Activated CD4-positive, alpha-beta T cell treated with anti-CD3 and anti-CD28 coated beads, Interleukin-2, amount 10 ng/mL, durations not matched to agents 7 days and 5 days (primary cell): ENCODE measurements at places on chromosomes 5 and 9. TPM values are rescaled to one million over a fixed set of nuclear protein-coding genes. Genes with fewer than 3 reads are reported as not detected.

GALNT10 gene
- 47.2 TPM for total RNA-seq

GRCh38 chr5:79183011-79183410 lies 52.9 kb upstream of the JMY start:
- DNase-seq = no peak

DNA sequence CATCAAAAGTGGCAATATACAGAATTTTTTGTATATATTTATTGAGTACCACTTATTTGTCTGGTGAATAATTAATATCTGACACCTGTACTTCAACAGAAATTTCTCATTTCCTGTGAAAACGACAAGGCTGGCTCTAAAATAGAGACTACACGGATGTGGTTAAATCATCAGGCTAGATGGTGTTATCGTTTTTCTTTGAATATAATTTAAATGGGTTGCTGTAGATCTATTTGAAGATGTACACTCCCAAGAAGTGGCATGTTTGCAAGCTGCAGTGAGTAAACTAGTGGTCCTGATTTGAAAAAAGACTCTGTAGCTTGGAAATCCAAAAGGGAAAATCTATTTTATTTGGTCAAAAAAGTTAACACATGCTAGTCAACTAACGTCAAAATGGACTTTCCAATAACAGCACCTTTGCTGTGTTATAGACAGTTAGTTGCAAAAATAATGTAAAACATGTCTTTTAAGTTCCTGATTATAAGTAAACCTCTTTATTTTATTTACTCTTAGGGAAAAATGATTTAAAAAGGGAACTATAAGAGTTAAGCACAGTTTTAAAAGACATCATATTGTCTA lies 13.8 kb downstream of the ST8SIA4 start:
- DNase-seq = peak; percentile 31

DNA sequence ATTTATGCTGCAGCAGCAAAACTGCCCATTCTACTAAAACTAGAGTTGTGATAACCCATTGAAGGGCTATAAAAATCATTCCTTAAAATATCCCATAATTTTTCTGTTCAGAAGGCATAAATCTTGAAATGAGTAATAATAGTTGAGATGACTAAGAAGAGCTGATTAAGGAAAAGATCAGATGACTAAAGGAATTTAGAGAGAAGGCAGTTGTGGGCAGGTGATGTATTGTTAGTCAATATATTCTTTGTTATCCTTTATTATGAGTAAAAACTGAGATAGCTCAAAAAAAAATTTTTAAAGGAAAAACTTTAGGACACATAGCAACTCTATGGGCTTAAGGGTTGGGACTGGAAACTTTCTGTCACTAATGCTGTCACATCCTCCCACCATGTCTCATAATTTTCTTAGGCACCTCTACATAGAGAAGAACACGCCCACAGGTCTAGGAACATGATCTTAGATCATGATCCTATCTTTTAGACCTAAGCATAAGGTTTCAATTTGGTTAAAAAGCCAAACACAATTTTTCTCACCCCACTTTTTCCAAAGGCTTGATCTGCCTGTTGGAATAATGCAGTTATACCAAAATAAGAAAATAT lies 597.5 kb upstream of the MEF2C start:
- no peak for DNase-seq

DNA sequence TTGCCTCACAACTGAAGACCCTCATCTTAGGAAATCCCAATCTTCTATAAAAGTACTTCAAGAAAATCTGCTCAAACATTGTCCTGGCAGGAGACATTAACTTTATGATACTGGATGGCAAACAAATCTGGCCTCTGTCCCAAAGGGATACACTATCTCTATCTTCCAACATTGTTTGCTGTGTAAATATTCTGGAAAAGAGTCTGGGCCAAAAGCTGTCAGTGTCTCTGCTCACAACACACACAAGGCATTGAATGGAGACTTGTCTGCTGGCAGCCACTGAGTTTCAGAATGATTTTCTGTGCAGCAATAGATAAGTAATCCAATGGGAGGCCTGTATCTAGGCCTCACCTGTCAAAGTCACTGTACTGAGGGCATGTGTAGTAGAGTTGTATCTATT lies 471.1 kb downstream of the DMAC1 start:
- no peak for DNase-seq

SPATA9 gene
- total RNA-seq = not detected

- DNase-seq = no peak
These were observed 24.0 kb upstream of the ASPN start for GRCh38 chr9:92506184-92506857.

DNA sequence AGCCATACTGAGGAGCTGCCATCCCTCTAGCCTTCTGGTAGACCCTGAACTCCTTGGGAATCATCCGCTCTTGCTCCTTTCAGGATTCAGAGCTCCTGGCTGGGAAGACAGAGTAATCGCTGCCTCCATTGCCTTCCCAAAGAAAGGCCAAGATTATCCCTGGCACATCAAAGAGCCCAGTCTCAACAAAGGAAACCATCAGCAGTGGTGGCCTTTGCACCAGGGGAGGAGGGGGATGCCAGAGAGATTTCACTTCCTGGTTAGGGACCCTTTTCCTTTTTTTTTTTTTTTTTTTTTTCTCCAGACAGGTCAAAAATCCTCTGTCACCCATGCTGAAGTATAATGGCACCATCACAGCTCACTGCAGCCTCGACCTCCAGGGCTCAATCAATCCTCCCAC lies 16.0 kb upstream of the ERGIC1 start:
- DNase-seq = no peak

AK1 gene
- 62.3 TPM for total RNA-seq

GABRA6 gene
- not detected for total RNA-seq

NR5A1 gene
- not detected for total RNA-seq

C1QTNF2 gene
- total RNA-seq = not detected

DNA sequence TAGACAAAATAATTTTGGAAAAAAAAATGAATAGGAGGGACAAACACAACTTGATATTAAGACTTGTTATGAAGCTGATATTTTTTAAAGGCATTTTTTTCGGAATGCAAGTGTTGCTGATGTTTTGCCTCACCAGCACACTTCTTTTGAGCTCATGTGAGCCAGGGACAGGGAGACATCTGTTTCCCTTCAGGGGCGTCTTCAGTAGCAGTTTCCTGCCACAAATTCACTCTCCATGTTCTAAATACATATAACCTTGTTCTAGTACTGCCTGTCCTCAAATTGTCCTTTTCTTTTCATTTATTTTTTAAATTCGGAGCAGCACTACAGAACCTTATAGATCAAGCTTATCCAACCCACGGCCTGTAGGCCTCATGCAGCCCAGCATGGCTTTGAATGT lies 316.0 kb upstream of the PAPPA start:
- DNase-seq = no peak

GRIN3A gene
- total RNA-seq = not detected

GABRA1 gene
- not detected for total RNA-seq

- no peak for DNase-seq
These were observed 15.5 kb upstream of the PLK2 start for GRCh38 chr5:58475404-58475803.

GRCh38 chr5:132635873-132636272 lies 22.1 kb upstream of the IL13 start:
- no peak for DNase-seq

DNA sequence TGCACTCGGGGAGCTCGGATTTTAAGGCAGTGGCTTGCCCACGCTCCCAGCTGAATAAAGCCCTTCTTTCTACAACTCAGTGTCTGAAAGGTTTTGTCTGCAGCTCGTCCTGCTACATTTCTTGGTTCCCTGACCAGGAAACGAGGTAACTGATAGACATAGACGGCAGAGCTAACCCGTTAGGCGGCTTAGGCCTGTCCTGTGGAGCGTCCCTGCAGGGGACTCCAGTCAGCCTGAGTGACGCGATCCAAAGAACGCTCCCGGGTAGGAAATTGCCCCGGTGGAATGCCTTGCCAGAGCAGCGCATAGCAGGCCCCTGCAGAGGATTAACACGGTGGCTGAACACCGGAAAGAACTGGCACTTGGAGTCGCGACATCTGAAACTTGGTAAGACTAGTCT lies 1.8 kb upstream of the SELENOP start:
- DNase-seq = no peak

DNA sequence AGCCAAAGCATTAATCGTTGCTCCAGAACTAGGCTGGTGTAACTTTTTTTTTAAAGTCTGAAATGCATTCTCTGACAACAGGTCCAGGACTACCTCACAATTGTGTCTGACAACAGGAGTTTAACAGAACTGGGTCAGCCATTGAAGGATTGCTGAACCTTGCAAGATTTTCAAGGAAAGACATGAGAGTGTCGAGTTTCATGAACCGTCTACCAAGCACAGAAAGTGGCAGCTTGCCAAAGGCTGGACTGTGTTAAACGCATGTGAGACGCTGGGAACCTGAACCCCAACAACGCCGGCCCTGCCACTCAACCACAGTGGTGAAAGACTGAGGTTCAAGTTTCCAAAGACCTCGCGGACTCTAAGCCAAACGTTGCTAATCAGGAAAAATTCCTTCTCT lies 79.1 kb downstream of the LHFPL2 start:
- no peak for DNase-seq

SPATA31A3 gene
- total RNA-seq = not detected

DNA sequence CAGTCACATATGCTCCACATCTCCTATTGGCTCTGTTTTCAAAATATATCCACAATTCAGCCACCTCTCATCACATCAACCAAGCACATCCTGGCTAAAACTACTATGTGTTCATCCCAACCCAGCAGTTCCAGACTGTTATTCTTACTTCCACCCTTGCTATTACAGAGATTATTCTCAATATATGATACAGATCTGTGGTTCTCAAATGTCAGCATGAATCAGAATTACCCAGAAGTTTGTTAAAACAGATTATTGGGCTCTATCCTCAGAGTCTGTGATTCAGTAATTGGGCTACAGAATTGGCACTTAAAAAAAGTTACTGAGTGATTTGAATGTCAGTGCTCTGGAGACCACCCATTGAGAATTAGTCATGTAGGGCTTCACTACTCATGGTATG lies 78.8 kb upstream of the IZUMO3 start:
- no peak for DNase-seq

DNA sequence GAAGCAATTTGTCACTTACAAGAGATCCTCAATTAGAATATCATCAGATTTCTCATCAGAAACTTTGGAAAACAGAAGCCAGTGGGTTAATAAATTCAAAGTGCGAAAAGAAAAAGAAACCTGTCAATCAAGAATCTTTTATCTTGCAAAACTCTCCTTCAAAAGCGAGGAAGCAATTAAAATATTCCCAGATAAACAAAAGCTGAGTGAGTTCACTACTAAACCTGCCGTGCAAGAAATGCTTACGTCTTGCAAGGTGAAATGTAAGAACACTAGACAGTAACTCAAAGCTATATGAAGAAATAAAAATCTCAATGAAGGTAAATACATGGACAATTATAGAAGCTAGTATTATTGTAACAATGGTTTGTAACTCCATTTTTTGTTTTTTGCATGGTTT lies 62.8 kb upstream of the IL33 start:
- no peak for DNase-seq

SLC4A9 gene
- total RNA-seq = 0.35 TPM

SV2C gene
- total RNA-seq = 0.07 TPM

GRCh38 chr9:126869368-126869767 lies 8.9 kb downstream of the ZBTB34 start:
- no peak for DNase-seq

SLCO6A1 gene
- not detected for total RNA-seq

NUDT12 gene
- 0.85 TPM for total RNA-seq

DNA sequence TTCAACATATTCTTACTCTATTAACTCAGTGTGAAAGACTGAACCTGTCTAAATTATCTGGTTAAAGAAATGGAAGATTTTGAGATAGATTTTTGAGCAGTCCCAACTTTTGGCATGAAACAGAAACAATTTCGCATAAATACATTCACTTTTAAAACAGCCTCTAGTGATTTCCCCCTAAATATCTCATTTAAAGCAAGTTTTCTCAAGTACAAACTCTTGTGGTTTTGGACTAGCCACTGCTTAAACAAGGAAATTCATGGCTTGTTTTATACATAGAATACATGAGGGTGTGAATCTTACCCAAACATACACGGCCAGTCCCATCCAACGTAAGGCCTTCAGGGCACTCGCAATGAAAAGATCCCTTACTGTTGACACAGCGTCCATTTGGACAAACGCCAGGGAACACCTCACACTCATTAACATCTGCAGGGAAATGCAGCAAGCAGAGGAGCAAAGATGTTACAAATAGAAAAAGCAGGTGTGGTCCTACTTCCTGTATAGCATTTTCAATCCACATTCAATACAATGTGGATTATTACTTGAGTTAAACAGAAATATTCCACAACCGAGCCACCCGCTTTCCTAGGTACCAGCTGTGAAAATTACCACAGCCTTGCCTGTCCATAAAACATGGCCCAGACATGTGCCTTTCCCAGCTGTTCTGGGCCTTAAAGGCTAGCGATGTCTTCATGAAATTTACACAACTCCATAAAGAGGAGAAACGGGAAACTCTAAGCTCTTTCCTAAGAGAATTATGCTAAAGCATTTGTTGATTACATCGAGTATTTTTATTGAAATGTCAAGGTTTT lies 188.8 kb downstream of the FBN2 start:
- no peak for DNase-seq

SPINK5 gene
- not detected for total RNA-seq

- DNase-seq = no peak
These were observed 6.7 kb downstream of the PTCH1 start for GRCh38 chr9:95509851-95510708.

- peak; percentile 92 for DNase-seq
These were observed at the start of gene NSMF for GRCh38 chr9:137459152-137459600. Gene NSMF (minus strand): TSS chr9:137459334. CDS start chr9:137459102, 232 bp downstream.

DNA sequence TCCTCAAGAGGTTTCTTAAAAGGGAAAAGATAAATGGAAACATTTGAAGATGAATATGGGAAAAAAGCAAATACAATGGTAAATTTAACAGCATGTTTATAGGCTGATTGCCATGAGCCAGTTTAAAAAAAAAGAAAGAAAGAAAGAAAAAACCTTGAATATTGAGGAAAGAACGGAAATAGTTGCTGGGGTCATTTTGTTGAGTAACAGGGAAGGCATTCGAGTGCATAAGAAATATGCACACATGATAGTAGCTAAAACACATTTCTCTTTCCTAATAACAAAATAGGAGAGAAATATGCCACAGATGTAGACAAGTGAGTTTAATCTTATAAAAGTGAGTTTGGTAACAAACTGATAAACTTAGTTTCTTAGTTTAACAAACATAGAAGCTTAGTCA lies 864.6 kb upstream of the ACO1 start:
- no peak for DNase-seq

IFNA21 gene
- not detected for total RNA-seq

DNA sequence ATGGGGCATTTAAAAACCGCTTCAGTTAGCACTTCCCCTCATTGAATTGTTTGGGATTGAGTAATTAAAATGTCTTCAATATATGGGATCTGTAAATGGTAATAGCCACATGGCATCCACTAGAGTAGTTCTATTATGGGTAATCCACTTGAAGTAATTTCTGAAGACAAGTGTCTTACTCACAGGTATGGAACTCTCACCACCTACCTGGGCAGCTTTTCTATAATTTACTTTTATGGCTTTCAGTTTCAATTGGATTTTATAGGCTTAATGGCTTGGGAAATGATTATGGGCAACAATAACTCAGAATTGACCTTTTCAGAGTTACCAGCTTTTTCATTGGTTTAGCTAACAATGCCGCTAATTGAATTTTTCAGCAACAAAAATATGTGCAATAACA lies 597.9 kb downstream of the PTPRD start:
- no peak for DNase-seq

C5orf58 gene
- total RNA-seq = not detected
